Activated CD8-positive, alpha-beta memory T cell treated with anti-CD3 and anti-CD28 coated beads for 24 hours (primary cell): ENCODE measurements at places on chromosomes 5 and 9.

DNA sequence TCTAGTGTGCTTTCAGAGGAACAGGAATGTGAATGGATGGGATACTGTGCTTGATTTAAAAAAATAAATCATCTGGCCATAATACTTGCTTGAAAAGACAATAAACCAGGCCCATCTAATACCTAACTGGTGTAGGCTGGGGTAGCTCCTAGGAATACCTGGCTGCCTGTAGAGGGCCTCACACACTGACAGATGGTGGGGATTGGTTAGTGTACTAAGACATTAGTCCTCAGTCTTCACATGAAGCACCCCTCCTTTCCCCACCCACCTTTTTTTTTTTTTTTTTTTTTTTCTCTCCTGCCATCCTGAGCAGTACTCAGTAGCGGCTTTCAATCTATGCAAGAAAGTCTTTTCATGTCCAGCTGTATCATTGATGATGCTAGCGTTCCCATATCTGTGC lies 130.5 kb downstream of the ADGRV1 start:
- no peak for DNase-seq

- no peak for DNase-seq
Measured at GRCh38 chr5:160957312-160957861, 105.4 kb upstream of the ATP10B start.

- DNase-seq: no peak
Measured at GRCh38 chr5:10735569-10736276, 25.3 kb downstream of the DAP start.

- DNase-seq: no peak
Measured at GRCh38 chr5:143749581-143750205, 62.3 kb upstream of the HMHB1 start.

DNA sequence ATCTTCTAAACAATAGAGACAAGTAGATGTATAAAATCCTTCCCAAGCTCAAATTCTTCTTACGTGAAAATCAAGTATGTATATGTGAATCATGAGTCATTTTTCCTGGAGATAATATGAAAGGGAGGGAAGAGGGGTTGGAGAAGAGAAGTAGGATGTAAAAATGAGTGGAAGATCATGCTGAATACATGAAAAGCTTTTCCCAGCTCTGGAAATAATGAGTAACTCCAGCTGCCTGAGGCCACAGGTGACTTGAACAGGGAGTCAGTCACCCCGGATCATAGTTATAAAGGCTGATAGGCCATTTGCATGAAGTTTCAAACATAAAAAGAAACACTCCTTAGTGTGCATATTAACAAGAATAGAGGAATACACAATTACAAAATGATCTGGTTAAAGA lies 486.7 kb downstream of the EFNA5 start:
- DNase-seq: no peak

DNA sequence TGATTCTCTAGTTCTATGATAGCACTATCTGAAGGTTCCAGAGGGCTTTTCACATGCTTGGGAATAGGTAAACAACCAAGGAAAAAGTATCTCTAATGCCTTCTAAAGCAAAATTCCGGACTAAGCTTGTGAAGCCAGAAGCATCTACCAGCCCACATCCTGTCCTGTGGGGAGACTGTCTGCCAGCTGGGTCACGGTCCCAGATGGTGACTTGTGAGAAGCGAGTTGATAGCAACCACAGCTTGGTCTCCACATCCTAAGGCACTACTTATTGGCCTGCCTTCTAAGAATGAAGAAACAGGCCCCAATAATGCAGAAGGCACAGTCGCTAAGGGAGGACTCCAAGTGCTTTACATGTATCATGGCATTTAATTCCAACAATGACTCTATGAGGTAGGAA lies 184.1 kb upstream of the ADRA1B start:
- no peak for DNase-seq

DNA sequence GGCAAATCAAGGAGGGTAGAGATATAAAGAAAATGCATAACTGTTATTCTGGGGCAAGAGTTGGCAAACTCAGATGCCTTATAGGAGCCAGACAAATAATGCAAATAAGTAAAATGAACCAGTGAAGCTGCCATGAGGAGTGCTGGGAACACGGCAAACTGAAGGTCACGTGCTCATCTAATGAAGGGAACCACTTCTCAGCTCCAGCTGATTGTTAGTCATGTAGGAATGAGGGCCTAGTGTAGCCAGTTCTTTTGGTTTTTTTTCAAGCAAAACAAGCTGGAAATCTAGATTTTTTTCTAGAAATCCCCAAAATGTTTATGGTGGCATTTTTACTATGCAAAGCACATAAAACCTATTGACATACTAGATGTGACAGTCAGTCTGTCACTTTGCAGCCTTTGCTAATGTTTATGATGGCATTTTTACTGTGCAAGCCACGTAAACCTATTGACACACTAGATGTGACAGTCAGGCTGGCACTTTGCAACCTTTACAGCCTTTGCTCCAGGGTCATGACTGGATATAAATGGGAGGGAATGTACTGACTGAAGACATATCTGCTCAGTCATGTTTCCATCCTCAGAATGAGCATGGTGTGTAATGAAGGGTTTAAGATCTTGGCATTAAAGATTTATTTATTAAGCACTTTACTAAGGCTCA lies 39.4 kb downstream of the RUSC2 start:
- no peak for DNase-seq

- no peak for DNase-seq
Measured at GRCh38 chr5:147216552-147217154, 18.2 kb upstream of the STK32A start.

GRCh38 chr9:135932656-135933055 lies 25.3 kb upstream of the CAMSAP1 start:
- no peak for DNase-seq

- no peak for DNase-seq
Measured at GRCh38 chr5:634191-634590, 22.1 kb downstream of the CEP72 start.

GRCh38 chr5:19172926-19173470 lies 815.0 kb downstream of the CDH18 start:
- no peak for DNase-seq

DNA sequence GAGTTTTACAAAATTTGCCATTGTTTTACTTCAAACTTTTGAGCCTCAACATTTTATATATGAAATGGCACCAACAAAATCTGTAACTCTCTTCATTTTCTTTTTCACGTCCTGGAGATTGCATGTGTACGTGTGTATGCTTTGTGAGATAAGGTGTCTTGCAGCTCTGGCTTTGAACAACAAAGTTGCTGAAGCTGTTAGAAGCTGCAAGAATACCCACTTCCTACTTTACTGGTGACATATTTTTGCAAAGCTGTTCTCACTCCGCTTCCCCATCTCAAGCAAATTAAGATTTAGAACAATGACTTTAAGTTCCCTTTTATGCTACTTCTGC lies 41.8 kb downstream of the FYB1 start:
- no peak for DNase-seq

GRCh38 chr5:89850513-89850865 lies 559.1 kb downstream of the CETN3 start:
- DNase-seq: no peak

- DNase-seq: no peak
Measured at GRCh38 chr5:173025651-173026050, 30.5 kb upstream of the CREBRF start.

GRCh38 chr9:137192859-137193258 lies 4.4 kb downstream of the SSNA1 start:
- no peak for DNase-seq
